Activated naive CD4-positive, alpha-beta T cell treated with anti-CD3 and anti-CD28 coated beads, Interleukin-2, amount 50 U/mL, for 16 hours (primary cell): ENCODE measurements at places on chromosomes 1 and 21.
A peak's percentile ranks its signal among the peaks of the same experiment; 100 is the strongest.

- DNase-seq = no peak
Measured at GRCh38 chr1:234918961-234919761, 209.5 kb downstream of the TOMM20 start.

GRCh38 chr21:25938658-25939395 is 204.1 kb downstream of the GABPA start:
- DNase-seq = no peak

DNA sequence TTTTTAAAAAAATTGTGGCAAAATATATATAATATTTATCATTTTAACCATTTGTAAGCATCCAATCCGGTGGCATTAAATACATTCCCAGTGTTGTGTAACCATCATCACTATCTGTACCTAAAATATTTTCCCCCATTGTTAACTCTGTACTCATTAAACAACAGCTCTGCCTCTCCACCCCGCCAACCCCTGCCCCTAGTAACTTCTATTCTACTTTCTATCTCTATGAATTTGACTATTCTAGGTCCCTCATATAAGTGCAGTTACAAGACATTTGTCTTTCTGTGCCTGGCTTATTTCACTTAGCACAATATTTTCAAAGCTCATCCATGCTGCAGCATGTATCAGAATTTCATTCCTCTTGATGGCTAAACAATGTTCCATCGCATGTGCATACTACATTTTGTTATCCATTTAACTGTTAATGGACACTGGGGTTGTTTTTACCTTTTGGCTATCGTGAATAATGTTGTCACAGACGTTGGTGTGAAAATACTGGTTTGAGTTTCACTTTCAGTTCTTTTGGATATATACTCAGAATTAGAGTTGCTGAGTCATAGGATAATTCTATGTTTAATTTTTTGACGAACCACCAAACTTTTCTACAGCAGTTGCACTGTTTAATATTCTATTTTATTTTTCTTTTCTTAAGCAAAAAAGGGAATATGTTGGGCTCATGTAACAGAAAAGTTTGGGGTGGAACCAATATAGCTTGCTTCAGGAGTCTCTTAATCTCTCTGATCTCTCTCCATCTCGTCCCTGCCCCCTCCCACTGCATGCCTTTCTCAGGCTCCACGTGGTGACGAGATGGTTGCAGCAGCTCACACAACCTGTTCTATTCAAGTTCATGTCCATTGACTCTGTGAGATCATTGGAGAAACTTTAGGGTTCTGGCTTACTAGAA is 25.2 kb upstream of the RCAN1 start:
- DNase-seq = peak; percentile 50

GRCh38 chr1:168583571-168583970 is 7.2 kb downstream of the XCL1 start:
- DNase-seq = no peak

DNA sequence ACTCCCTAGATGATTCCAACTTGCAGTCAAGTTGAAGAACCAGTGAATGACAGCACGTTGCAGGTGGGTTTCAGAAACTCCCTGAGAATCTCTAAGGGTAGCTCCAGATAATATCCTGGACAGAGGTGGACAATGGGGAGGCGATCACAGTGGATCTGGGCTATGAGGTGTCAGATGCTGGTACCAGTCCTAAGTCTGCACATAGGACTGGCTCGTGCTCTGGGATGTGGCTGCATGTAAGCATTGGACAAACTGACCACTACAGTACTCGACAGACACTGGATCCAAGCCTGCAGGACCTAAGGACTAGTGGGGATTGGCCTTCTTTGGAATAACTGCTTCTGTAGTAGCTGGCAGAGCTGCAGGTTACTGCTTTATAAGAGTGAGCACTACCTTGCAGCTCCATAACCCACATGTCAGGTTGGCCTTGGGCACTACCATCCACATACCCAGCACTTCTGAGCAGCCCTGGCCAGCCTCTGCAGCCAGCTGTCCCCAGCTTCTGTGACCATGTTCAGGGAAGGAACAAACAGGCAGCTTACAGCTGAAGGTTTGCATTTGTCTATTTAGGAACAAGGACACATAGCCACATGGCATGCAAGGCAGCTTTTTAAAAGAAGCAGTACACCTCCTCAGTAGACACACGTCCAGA is 33.2 kb upstream of the DNAH14 start:
- no peak for DNase-seq

- no peak for DNase-seq
Measured at GRCh38 chr1:12542138-12542465, 75.9 kb downstream of the DHRS3 start.

- no peak for DNase-seq
Measured at GRCh38 chr1:155967341-155968050, 10.9 kb downstream of the ARHGEF2 start.

DNA sequence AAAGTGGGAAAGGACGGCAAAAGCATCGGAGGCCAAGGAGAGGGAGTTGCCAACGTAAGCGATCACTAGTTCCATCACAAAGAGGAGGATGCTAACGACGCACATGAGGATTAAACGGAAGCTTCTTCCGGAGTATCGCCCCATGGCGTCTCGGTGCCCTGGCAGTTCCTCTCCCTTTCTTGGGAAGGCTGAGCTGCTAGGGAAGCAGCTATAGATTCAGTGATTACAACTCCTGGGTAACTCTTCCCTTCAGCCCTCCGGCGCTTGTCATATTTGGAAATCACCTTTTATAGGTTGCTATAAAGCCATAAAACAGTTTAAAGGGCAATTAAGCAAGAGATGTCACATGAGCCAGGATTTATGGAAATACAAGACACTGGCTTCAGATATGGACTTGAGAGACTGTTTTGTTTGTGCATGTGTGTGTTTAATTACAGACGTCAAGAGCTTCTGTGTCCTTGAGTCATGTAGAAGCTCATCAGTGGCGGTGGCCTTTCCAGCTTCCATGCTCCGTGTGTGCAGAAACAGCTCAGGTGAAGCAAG is 30.6 kb upstream of the SLC30A10 start:
- no peak for DNase-seq

GRCh38 chr1:59085101-59085500 is 211.8 kb upstream of the FGGY start:
- DNase-seq = no peak

- no peak for DNase-seq
Measured at GRCh38 chr1:108054396-108054795, 89.4 kb upstream of the VAV3 start.

- DNase-seq = no peak
Measured at GRCh38 chr1:199682081-199682480, 345.4 kb upstream of the NR5A2 start.

- no peak for DNase-seq
Measured at GRCh38 chr1:154992721-154993571, 440 bp upstream of the LENEP start.

- no peak for DNase-seq
Measured at GRCh38 chr1:171509191-171509590, 23.9 kb downstream of the PRRC2C start.

GRCh38 chr1:244304656-244305055 is 147.1 kb downstream of the ADSS2 start:
- no peak for DNase-seq

DNA sequence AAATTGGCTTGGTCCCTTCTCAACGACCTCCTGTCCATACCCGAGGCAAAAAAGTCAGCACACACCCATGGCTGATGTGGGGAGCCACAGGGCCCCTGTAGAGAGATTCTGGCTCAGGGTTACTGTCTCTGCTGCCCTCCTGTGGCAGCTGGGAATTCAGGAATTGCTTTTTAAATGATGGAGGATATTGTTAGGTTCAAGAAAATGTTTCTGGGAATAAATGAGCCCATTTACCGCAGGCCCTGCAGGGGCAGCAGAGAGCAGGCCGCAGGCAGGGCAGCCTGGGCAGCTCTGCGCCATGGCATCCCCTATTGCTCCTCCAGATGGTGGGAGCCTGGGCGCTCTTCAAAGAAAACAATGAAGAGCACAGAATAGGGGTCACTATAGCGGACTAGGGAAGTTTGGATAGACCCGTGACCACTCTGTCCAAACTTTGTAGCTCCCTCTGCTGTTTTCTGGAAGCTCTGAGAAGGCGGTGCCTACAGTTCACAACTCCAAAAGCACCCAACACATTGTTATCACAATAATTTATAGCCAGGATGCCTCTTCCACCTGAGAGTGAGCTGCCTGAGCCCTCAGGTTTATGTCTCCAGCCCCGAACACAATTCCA is 201.1 kb downstream of the BACH1 start:
- no peak for DNase-seq

DNA sequence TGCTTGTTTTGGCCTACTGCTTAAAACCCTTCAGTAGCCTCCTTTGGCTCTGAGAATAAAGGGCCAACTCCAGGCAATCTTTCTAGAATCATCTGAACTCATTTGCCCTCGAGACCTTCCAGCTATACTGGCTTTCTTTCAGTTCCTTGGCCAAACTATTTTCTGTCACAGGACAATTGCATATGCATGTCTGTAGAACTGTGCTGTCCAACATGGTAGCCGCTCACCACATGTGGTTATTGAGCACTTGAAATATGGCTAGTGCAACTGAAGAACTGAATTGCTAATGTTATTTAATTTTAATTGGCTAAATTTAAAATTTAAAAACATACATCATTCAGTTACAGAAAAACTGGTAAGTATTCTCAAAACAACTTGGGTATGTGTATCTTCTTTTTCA is 14.3 kb upstream of the GNL2 start:
- no peak for DNase-seq

GRCh38 chr1:70449049-70449448 is 38.0 kb downstream of the CTH start:
- no peak for DNase-seq

GRCh38 chr1:165114022-165114888 is 242.3 kb downstream of the LMX1A start:
- DNase-seq = no peak

- no peak for DNase-seq
Measured at GRCh38 chr1:91066538-91066937, 44.7 kb upstream of the ZNF644 start.

GRCh38 chr1:245110406-245110805 is 44.4 kb upstream of the KIF26B start:
- DNase-seq = no peak

GRCh38 chr1:39720094-39720999 is 18.3 kb upstream of the PPIE start:
- no peak for DNase-seq

GRCh38 chr1:68111519-68112436 is 61.4 kb upstream of the DIRAS3 start:
- DNase-seq = no peak

GRCh38 chr1:162388615-162389014 is 7.1 kb downstream of the C1orf226 start:
- DNase-seq = no peak

- DNase-seq = no peak
Measured at GRCh38 chr1:210001751-210002150, 63.7 kb downstream of the SYT14 start.

DNA sequence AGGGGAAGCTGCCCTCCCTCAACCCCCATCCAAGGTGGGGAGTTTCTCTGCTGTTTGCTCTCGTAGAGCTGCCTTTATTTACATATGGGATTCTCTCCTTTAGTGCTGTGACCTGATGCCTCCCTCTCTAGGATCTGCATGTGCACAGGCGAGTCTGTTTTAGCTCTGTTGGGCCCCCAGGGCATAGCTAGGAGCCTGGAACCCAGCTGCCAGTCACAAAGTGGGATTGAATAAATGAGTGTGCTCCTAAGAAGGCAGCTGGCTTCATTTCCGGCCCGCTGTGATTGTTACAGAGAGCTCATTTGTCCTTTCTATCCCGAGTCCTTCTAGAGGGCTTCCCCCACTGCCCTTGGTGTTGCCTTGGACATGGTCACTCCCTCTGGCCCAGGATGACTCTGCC is 176.6 kb downstream of the GRIK3 start:
- no peak for DNase-seq

GRCh38 chr1:199089393-199090122 is 450.7 kb downstream of the PTPRC start:
- DNase-seq = no peak

GRCh38 chr1:118039170-118039569 is 109.6 kb downstream of the WDR3 start:
- no peak for DNase-seq

DNA sequence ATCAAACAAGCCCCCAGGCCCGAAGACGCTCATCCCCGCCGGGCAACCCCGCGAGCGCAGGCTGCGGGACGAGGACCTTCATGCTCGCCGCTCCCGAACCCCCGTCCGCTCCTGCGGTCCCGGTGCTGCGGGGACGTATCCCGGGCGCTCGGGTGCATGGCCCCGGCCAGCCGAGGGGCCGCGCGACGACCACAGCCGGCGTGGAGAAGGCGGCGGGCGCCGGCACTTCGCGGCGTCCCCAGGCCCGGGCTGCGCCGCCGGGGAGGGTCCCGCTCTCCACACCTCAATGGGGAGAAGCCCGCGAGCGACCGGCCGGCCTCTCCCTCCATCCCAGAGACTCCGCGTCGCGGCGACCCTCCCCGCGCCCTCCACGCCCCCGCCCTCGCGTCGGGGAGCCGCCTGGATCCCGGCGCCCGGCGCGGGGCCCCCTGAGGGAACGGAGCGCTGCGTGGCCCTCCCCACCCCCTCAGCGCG is 401 bp downstream of the ERRFI1 start:
- DNase-seq = no peak

GRCh38 chr1:25679171-25679570 is 62.6 kb downstream of the MAN1C1 start:
- no peak for DNase-seq

GRCh38 chr1:54094001-54094729 is 40.8 kb downstream of the TCEANC2 start:
- no peak for DNase-seq

- DNase-seq = no peak
Measured at GRCh38 chr1:207649865-207650580, 5.1 kb downstream of the CR1L start.

DNA sequence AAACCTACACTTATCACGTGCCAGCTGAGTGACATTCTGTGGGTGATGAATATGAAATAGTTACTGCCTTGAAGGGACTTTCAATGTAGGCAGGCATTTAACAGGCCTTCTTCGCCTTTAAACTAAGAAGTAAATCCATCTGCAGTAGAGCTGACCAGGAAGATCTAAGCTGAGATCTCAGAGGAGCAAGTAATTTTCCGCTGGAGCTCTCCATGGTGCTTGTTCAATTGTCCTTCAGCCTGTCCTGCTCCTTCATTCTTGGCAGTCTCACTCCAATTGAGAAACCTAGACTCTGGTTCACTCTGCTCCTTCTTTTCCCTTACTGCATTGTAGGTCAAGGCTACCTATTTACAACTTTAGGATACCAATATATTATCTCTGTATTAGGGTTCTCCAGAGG is 183.5 kb downstream of the HMCN1 start:
- DNase-seq = no peak

GRCh38 chr1:41905093-41905675 is 13.5 kb downstream of the HIVEP3 start:
- no peak for DNase-seq

DNA sequence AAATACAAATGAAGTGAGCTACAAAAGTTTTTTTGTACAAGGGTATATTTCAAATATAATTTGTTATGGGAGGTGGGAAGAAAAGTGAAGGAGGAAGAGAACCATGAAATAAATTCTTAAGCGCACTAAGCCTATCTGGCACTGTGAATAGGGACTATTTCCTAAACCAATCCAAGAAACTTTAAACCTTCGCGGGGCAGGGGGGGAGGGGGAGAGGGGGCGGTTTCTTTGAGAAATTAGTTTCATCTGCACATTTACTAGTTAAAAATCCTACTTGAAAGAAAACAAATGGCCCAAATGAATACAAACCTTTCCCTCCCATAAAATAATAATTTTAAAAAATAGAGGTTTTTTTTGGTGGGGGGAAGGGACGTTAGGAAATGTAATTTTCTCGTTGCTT is 364 bp downstream of the GOLPH3L start:
- DNase-seq = no peak

GRCh38 chr1:38783640-38784229 is 75.8 kb downstream of the RRAGC start:
- DNase-seq = no peak

GRCh38 chr1:85245456-85245855 is 14.0 kb downstream of the C1orf52 start:
- DNase-seq = no peak
